NCI-H2081 treated with DMSO at 0.1 percent for 48 hours (cell line): ENCODE measurements at places on chromosomes 2 and 18.

DNA sequence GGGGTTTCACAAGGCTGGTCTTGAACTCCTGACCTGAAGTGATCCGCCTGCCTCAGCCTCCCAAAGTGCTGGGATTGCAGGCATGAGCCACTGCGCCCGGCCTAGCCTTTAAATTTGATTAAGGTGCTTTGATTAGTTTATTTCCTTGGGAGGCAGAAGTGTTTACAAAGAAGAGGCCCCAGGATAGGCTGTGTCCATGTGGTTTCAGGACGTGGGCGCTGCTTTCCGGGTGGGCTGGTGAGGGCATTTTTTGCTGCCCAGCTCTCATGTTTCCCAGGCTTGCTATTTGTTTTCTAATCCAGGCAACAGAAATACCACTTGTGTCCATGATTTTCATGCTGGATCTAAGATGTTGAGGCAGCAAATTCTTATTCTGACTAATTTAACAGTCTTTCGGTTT is 124.2 kb downstream of the SH3RF3 start:
- no peak for DNase-seq

GRCh38 chr18:28529644-28530043 is 352.7 kb upstream of the CDH2 start:
- DNase-seq = no peak

DNA sequence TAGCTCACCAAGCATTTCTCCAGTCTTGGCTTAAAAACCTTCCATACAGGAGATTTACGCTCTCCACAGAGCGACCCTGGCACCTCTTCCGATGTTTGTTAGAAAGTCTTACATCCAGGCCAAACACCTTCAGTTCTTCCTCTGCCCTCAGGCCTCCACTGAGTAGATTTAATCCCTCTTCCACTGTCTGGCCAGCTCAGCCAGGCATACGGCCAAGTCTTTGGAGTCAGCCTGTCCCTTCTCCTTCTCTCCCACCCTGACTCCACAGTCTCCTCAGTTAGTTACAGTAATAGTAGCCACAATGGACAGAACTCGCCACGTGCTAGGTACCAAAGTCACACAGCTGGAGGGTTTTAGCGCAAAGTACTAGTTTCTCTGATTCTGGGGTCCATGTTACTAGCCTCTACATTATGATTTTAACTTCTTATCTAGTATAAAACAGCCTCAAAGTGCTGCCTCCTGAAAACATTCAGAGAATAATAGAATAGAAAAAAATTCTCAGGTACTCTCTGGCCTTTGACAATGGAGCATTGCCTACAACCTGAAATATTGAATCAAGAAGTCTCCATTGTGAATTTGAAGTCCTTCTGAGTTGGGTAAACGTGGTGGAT is 39.5 kb downstream of the THNSL2 start:
- no peak for DNase-seq

GRCh38 chr2:102703748-102704147 is 58.1 kb upstream of the TMEM182 start:
- DNase-seq = no peak

DNA sequence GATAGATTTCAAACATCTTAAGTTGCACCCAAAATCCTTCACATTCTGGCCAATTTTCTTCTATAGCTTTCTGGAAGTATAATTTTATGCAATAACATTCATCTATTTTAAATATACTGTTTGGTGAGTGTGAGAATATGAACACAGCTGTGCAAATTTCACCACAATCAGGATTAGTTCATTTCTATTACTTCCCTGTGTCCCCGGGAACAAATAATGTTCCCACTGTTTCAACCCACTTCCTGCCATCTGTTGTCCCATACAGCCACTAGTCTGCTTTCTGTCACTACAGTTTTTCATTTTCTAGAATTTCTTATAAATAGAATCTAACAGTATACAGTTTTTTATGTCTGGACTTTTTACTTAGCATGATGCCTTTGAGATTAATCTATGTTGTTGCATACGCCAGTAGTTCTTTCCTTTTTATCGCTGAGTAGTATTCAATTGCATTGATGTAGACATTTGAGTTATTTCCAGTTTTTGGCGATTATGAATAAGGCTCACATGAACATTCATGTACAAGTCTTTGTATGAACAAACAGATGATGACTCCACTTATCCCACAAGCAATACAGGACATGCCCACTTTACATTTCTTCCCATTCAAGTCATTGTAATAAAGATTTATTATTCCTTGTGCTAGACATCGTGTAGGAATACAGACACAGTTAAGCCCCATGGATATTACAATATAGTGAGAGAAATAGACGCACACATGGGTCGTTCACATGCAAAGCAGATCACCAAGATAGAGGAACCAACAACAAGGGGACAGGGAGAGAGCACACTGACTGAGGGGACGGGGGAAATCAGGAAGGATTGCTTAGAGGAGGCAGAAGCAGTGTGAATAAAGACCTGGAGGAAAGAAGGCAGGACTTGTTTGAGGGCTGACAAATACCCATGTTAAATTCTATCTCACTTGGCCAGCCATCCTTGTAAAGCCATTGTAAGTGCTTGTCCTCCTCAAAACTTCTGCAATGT is 72.9 kb upstream of the PAX8 start:
- DNase-seq = no peak

DNA sequence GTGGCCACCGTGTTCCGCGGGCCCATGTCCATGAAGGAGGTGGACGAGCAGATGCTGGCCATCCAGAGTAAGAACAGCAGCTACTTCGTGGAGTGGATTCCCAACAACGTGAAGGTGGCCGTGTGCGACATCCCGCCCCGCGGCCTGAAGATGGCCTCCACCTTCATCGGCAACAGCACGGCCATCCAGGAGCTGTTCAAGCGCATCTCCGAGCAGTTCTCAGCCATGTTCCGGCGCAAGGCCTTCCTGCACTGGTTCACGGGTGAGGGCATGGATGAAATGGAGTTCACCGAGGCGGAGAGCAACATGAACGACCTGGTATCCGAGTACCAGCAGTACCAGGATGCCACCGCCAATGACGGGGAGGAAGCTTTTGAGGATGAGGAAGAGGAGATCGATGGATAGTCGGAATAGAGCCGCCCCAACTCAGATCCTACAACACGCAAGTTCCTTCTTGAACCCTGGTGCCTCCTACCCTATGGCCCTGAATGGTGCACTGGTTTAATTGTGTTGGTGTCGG is 17.7 kb downstream of the TUBB6 start:
- DNase-seq = no peak

DNA sequence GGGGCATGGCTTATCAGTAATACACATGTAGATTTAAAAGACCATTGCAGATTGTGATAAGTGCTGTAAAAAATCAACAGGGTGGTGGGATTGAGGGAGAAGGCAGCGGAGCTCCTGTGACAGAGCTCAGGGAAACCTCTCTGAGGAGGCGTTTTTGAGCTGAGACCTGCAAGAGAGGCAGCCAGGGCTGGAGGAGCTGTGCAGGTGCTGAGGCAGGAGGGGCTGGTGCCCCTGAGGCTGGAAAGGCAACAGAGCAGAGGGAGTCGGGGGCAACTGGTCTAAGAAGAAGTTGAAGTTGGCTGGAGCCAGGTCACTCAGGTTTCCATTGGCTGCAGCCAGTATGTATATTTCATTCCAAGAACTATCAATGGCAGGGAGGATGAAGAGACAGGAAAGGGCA is 47.6 kb downstream of the KLHL29 start:
- no peak for DNase-seq

- no peak for DNase-seq
Measured at GRCh38 chr2:12183032-12183645, 436.7 kb downstream of the LPIN1 start.

GRCh38 chr2:233822101-233822771 is 32.1 kb downstream of the HJURP start:
- DNase-seq = no peak

- DNase-seq = no peak
Measured at GRCh38 chr18:74515620-74516231, 18.6 kb upstream of the CNDP1 start.

DNA sequence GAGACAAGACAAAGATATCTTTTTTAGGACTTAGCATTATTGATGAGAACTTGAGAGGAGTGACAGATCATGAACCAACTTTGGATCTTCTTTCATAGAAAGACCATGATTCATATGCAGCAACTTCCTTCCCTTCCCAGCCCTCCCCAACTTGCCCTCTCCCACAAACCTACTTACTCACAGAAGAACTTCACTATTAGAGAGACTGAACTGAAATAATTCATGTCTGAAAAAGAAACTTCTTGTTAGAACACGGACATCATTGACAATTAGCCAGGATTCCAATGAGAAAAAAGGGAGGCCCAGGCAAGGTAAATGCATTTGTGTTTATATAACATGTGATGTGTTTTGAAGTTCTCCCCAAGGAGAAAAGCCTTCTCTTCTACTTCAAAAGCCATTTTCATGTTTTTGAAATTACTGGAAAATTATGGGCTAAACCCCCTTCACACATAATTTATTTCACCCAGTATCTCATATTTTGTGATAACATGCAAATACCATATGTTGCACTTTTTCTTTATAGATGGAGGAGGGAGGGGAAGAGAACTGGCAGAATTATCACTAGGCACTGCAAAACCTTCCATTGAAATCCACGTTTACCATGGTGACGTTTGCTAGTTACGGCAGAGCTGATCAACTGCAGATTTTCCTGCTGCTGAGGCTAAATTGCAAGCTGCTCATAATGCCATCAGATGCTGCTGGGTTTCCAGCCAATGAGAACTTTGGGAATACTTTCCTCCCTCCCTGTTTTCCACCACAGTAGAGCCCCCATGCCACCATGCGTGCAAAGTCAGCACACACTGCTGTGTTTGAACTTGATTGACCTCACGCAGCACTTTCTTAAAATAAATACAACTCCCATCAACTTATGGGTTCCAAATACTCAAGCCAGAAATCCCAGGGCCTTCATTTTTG is 294.7 kb downstream of the MEIS1 start:
- no peak for DNase-seq

DNA sequence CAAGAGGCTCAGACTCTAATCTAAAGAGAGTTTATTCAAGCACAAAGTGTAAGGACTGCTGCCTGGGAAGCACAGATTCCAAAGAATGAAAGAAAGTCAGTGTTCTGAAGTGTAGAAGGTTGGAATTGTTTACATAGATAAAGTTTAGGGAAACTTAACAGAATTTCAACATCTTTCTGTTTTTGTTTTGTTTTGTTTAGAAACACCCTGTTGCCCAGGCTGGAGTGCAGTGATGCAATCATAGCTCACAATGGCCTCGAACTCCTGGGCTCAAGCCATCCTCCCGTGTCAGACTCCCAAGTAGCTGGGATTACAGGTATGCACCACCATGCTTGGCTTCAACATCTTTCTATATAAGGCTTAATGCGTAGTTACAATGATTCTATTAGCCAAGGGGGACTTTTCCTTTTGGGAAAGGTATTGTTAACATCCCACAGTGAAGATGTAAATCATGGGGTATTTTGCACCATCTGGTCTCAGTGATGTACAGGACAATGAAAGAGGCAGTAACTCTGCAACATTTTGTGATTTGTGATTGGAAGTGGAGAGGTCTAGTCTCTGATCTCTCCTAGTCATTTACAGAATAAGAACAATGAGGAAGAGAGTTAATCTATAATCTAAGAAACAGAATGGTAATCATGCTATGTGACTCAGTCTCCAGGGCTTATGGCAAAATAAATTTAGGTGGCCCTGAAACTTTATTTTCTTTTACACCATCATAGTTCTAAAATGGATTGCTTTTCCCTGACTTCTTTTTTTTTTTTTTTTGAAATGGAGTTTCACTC is 45.6 kb upstream of the MSH6 start:
- no peak for DNase-seq

GRCh38 chr18:67540559-67540958 is 24.0 kb upstream of the DSEL start:
- DNase-seq = no peak

DNA sequence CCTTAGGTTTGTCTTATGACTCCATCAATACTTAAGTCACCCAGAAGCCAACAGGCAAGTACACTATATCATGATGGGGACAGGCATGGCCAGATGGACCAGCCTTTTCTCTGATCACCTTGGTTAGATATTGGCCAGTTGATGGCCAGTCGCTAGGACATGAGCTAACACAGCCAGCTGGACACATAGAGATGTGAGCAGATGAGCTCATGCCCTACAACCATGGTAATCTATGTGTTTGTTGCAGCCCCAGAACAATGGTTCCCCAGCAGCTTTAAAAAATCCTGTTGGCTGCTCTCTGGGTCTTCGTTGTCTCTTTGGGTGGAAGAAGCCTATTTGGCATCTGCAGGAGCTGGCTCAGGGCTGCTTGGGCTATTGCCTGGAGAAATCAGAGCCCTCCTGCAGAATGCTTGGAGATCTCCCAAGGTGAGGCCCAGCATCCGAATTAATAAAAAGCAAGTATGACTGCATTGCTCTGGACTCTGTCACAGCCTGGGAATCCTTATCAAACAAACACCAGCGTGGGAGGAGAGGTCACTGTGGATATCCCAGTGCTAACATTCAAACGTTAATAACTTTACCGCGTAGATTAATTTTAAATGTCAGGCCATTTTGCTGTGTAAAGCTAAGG is 62.3 kb upstream of the KLHL29 start:
- DNase-seq = no peak

DNA sequence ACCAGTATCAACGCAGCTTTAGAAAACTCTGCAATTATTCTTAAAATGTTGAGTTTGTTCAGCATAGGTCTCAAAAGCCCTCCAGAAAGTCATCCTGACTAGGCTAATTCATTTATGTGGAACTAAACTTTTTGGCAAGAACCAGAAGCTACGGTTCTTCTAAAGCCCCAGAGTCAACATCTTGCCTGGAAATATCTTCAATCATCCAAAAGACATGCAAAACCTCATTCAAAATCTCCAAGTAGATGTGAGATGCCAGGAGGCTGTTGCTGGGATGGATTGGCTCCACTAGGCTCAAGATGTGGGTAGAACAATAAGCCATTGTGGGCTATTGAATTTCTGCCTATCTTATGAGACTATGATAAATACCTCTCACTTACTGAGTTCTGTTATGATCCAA is 2.1 kb upstream of the SCG2 start:
- DNase-seq = no peak

- no peak for DNase-seq
Measured at GRCh38 chr2:231124838-231125568, at the start of gene HTR2B. Gene HTR2B, minus strand, starts transcription at chr2:231125042. Its CDS starts 1,278 bp downstream, at chr2:231123764.
